Foreskin melanocyte (primary cell): ENCODE measurements at places on chromosomes 2 and 18.

GRCh38 chr2:71995067-71995665 lies 152.5 kb downstream of the CYP26B1 start:
- no peak for DNase-seq

- DNase-seq = no peak
Observed at GRCh38 chr2:241254904-241255351, 60.5 kb downstream of the HDLBP start.

- DNase-seq = no peak
Observed at GRCh38 chr18:45817543-45817942, 7.9 kb upstream of the SIGLEC15 start.

DNA sequence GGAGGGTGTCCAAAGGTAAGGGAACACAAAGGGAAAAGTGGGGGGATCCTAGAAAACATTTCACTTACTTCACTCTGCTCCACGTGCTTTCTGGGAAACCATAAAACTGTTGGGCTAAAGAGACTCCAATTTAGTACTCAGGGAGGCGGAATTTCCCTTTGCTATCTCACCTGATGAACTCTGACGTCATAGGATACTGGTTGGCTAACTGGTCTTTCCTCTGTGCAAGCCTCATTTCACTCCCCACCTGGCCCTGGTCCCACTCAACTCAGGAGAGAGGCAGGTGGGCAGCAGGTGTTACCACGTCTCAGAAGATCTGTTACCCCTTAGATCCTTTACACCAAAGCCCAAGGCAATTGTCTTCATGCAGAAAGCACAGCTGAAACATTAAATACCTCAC lies 51.8 kb upstream of the PMAIP1 start:
- DNase-seq = no peak

DNA sequence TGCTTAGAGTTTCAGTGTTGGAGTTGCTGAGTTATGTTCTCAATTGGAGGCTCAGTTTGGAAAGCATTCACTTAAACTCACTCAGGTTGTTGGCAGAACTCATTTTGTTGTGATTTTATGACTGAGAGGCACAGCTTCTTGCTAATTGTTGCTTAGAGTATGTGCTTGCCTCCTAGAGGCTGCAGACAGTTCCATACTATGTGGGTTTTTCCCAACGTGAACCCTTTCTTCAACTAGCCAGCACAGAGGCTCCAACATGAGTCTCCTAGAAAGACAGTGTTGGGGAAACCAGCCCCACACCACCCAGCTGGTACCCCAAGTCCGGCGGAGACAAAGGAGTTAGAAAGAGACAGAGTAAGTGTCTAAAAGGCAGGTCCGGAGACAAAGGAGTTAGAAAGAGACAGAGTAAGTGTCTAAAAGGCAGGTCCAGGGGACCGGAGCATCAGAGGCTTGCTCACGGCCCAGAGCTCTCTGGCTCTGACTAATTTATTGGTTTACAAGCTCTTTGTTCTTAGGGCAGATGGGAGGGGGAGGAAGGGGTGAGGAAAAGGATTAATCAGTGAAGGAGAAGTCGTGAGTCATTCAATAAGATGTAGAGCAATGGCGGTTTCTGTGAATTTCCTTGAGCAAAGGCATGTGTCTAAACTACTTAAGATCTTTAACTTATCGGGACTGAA lies 999.7 kb upstream of the LRRTM1 start:
- no peak for DNase-seq

DNA sequence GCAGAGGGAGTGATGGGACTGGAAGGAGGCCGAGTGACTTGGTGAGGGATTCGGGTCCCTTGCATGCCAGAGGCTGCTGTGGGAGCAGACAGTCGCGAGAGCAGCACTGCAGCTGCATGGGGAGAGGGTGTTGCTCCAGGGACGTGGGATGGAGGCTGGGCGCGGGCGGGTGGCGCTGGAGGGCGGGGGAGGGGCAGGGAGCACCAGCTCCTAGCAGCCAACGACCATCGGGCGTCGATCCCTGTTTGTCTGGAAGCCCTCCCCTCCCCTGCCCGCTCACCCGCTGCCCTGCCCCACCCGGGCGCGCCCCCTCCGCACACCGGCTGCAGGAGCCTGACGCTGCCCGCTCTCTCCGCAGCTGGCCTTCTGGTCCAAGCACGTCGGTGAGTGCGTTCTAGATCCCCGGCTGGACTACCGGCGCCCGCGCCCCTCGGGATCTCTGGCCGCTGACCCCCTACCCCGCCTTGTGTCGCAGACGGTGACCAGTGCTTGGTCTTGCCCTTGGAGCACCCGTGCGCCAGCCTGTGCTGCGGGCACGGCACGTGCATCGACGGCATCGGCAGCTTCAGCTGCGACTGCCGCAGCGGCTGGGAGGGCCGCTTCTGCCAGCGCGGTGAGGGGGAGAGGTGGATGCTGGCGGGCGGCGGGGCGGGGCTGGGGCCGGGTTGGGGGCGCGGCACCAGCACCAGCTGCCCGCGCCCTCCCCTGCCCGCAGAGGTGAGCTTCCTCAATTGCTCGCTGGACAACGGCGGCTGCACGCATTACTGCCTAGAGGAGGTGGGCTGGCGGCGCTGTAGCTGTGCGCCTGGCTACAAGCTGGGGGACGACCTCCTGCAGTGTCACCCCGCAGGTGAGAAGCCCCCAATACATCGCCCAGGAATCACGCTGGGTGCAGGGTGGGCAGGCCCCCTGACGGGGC lies 4.6 kb downstream of the PROC start:
- no peak for DNase-seq

DNA sequence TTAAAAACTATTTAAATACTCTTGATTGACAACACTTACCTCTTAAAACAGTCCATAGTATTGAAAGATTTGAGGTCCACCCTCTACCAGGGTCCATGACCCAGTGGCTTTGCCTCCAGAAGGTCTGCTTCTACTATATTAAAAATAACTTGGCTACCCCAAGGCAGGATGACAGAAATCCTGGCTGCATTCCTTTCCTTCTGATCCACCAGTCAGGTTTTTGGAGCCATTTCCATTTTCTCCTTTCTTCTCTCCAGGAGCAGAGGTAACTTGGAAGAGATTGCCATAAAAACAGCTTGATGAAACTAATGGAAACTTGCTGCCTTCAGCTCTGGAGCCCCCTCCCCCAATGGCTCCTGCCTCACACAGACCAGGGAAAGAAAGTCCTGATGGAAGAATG lies 2.6 kb upstream of the FAM171B start:
- DNase-seq = no peak

GRCh38 chr2:95270541-95271081 lies 3.6 kb upstream of the PROM2 start:
- DNase-seq = no peak

DNA sequence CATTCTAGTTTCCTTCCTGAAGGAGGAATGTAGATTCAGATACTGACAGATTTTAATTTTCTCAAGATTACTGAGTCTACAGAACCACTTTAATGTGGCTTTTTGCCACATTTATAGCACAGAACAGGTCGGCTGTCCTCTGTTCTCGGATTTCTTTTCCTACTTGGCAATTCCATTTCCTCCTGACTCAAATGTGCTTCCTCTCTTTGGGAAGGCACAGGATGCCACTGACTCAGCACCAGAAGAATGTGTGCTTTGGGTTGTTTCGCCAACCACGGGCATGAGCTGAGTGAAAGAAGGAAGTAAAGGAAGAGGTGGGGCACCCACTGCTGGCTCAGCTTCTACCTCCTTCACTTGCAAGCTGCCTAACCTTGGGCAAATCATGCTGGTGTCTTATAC lies 970.6 kb upstream of the ACVR2A start:
- peak; percentile 19 for DNase-seq

GRCh38 chr18:23356915-23357601 lies 96.0 kb upstream of the RIOK3 start:
- DNase-seq = peak; percentile 57

GRCh38 chr2:65279756-65280155 lies 52.1 kb downstream of the ACTR2 start:
- DNase-seq = no peak

- DNase-seq = no peak
Observed at GRCh38 chr2:26668856-26669750, 23.4 kb upstream of the KCNK3 start.

DNA sequence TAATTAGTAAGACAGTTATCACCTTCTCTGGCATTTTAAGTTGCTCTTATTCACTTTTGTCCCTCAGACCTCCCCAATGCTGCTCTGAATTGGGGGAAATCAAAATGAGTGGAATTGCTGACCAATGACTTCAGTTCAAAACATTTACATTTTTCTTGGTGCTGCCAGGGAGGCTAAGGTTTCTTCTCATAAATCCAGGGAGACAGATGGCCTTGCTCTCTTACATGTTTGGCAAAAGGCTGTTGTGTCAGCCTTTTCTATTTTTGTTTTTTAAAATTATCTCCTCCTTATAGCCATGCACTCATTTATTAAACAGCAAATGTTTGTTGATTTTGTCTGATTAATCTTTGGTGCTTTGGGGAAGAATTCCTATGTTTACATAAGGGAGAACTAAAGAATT lies 82.0 kb downstream of the GALNT13 start:
- no peak for DNase-seq

DNA sequence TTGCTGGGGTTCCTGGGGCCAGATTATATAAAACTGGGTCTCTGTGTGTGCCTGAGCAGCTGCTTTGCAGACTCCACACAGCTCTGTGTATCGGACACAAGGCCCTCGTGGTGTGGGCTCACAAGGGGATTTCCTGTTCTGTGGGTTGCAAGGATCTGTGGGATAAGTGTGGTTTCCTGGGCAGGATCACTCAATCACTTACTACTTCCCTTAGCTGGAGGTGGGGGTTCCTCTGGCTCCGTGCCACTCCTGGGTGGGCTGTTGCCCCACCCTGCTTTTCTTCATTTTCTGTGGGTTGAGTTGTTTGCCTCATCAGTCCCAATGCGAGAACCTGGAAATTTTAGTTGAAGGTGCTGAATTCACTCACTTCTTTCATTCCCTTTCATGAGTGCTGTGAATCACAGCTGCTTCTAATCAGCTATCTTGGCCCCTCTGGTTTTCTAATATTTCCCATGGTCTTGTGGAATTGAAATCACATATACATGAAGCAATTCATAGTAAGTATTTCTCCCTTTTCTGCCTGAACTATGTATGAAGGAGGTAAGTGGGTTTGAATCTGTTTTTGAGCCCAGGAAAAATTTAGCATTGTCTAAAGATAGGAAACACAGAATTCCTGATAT lies 196.3 kb downstream of the DCDC2C start:
- peak; percentile 6 for DNase-seq

- no peak for DNase-seq
Observed at GRCh38 chr2:187875261-187876141, 321.3 kb upstream of the TFPI start.

DNA sequence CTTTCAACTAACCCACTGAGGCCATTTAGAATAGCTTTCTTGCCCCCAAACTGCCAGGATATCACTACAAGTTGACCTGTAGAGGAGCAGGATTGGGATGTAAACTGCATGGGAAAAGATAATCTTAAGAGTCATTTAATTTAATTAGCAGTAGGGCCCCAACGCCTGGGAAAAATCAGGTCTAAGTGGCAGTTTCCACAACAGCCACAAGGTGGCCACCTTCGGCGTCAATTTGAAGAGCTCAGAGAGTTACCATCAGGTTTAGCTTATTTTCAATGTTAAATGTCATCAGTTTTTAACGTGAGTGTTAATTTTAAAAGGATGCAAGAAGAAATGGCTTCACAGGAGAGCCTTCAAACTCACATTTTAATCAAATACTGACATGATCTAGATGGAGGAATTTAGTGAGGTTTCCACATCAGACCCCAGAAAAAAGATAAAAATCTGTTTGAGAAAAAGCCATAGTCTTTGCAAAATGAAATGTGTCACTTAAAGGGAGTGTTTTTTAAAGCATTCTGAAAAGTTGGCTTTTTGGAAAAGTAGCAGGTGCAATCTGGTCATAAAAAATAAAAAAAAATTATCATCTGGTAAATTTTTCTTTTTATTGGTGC lies 77.3 kb upstream of the UPP2 start:
- peak; percentile 35 for DNase-seq

GRCh38 chr18:55309249-55309648 lies 278.7 kb downstream of the TCF4 start:
- DNase-seq = no peak

GRCh38 chr18:62460851-62461300 lies 61.9 kb upstream of the ZCCHC2 start:
- DNase-seq = peak; percentile 19

DNA sequence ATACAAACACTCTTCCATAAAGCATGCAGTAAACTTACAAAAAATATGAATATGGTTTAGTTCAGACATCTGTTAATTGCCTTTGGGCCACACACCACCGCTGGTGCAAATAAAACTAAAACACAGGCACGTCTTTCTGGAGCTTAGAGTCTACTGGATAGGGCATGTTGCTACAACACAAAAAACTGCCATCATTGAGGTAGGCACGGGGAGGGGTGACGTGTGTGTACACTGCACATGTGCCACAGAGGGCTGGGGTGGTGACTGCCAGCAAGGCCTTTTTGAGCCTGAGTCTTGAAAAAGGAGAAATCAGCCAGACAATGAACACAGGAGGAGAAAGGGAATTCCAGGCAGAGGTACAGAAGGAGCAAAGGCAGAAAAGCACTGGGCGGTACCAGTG lies 5.1 kb downstream of the SERPINE2 start:
- no peak for DNase-seq

DNA sequence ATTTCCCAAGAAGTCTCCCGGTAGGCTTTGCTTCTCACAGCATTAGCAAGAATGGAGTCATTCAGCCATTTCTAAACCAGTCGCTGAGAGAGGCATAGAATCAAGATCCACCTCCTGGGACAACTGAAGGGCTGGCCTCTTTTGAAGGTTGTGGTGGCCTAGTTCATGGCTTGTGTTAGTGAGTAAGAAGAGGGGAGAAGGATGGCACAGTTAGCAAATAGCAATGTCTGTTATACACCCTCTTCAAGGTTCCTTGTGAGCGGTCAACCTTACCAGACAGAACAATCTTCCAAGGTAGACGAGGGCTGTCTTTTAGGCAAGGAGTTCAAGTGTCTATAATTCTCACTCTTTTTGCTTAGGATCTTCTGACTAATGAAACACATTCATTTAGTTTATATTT lies 35.4 kb upstream of the DNAH7 start:
- no peak for DNase-seq

DNA sequence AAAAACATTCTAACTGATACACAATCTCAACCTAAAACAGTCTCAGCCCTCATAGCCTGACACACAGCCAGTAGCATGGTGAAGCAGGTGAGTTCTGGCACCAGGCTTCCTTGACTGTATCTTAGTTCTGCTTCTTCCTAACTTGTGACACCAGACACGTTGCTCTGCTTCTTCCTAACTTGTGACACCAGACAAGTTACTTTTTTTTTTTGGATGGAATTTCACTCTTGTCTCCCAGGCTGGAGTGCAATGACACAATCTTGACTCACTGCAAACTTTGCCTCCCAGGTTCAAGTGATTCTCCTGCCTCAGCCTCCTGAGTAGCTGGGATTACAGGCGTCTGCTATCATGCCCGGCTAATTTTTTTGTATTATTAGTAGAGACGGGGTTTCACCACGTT lies 6.7 kb upstream of the ATG16L1 start:
- DNase-seq = no peak

DNA sequence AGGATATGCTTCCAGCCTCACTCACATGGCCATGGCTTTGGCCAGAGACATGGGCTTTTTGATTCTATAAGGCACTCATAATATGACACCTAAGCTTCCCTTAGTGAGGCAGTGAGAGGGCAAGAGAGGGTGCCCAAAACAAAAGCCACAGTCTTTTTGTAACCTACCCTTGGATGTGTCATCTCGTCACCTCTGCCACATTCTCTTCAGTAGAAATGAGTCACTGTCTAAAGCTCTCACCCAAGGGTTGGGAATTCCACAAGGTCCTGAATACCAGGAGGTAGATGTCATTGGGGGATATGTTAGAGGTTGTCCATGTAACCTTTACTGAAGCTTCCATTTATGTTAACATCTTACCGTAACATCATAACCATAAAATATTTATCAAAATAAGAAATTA lies 108.4 kb downstream of the ALMS1 start:
- DNase-seq = no peak
